ENCODE measurements at places on chromosomes 4 and X.
A peak's percentile ranks its signal among the peaks of the same experiment; 100 is the strongest.

DNA sequence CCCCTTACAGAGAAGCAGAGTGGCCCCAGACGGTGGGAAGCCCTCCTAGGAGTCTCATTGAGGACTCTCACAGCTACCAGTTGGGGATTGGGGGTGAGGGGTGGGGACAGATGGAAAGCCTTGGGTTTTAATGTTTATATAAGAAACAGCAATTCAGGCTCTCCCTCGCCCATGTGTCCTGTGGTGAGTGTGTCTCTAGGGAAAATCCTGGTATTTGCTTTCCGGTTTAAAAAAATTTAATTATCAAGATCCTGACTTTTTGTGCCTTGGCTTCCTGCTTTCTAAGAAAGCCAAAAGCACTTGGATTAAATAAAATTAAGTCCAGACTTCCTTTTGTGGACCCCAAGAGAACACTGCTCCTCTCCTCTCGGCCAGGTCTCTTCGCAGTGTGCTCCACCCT, 93.8 kb downstream of the SOWAHB start:
- DNase-seq: no peak

- no peak for DNase-seq
Measured at GRCh38 chr4:182562350-182562749, 319.1 kb downstream of the TENM3 start.

DNA sequence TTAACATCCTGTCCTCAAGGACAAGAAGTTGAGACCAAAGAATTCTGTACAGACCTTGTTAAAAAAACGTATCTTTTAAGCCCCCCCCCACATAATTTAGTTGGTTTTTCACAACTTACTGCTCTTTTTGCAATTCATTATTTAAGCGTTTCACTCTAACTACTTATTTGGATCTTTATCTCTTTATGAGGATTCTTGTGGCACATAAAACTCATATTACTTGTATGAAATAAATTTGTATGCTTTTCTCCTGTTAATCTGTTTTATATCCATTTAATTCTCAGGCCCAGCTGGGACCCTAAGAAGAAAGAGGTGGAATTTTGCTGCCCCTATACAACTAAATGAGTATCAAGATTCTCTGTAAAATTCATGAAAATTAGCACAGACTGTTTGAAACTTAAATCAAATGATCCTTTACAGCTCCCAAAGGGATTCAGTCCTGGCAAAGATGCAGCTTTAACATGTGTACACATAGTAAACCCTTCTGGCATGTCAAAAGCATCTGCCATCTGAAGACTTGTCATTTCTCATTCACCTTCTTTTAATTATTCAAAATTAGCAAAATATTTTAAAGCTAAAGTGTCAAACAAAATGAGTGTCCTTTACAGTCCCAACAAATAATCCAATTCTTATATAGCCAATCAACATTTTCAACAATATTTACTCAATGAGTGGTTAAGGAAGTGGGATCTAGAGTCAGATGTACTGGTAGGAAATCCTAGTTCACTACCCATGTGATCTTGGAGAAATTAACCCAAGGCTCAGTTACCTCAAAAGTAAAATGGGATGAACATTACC, 17.7 kb downstream of the ARAP2 start:
- no peak for DNase-seq

- DNase-seq: no peak
Measured at GRCh38 chr4:104352211-104352610, 142.5 kb downstream of the CXXC4 start.

DNA sequence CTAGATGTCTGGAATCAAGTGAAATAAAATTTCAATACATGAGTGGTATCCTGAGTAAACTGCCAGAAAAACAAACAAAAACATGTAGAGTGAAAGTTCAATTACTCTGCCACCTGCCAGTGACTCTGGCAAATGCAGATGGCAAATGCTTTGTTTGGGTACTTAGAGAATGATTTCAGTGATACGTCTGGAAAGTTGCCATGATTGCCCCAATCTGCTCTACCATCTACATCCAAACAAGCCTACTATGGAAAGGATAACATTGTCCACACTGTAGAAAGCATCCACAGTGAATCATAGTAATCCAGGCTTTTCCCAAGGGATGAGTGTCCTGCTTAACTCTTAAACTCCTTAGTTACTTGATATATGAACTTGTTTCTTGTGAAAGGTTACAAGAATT, 3.4 kb downstream of the SPATA4 start:
- DNase-seq: no peak

DNA sequence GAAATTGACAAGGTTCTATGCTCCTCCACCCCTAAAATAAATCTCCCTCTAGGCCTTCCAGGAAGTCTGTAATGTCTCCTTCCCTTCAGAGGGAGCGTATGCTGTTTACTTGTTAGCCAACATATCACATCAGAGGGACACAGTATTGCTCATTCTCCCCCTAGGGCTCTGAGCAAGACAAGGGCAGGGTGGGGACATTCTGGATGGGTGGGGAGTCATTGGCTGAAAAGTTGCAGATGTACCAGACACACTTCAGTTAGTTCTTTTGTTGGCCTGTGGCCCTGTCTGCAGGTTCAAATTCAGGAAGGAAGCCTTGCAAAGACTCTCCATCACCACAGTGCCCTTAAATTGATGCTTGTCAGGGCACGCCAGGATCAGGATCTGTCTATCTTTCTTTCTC, 106.3 kb upstream of the TEX13D start:
- DNase-seq: no peak

GRCh38 chr4:1763550-1764080, 29.5 kb upstream of the FGFR3 start:
- DNase-seq: no peak

DNA sequence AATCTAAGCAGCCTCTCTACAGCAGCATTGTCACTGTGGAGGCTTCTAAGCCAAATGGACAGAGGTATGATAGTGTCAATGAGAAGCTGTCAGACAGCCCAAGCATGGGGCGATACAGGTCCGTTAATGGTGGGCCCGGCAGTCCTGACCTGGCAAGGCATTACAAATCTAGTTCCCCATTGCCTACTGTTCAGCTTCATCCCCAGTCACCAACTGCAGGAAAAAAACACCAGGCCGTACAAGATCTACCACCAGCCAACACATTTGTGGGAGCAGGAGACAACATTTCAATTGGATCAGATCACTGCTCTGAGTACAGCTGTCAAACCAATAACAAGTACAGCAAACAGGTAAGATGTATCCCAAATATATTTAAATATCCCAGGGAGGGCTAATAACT, 4.1 kb downstream of the PCDH7 start:
- no peak for DNase-seq

GRCh38 chr4:41632481-41633073, 94.6 kb downstream of the LIMCH1 start:
- no peak for DNase-seq

DNA sequence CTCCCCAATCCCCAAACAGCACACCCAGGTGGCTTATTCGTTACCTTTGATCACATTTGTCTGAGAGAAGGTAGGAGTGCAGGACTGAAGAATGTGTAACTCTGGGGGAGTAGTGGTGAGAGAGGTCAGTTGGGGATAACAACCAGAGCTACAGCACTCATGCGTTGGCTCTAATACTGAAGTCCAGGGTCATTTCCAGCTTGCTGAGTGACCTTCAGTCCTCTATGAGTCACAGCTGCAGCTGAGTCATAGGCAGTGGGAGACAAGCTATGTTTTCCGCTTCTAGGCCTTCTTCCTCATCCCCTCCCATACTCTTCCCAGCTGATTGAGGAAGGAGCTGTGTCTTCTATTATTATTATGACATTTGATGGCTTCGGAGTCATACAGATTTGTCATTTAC, 31.6 kb upstream of the CT47C1 start:
- DNase-seq: no peak

- DNase-seq: no peak
Measured at GRCh38 chrX:149939655-149939904, 1.3 kb upstream of the EOLA2 start.

DNA sequence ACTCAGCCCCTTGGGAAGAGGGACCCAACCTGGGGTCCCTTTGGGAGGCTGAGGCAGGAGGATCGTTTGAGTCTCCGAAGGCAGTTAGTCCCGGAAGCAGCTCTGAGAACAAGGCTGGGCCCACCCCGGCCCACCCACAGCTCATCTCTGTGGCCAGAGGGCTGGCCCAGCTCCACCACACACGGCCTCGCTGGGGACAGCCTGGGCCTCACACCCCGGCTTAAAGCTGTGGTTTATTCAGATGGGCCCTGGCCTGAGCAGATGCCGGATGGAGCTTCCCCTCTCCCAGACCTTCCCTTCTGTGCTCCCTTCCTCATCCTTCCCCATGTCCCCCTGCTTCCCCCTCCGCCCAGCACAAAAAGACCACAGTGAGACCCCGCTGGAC, 54.4 kb downstream of the FAM53A start:
- DNase-seq: no peak

DNA sequence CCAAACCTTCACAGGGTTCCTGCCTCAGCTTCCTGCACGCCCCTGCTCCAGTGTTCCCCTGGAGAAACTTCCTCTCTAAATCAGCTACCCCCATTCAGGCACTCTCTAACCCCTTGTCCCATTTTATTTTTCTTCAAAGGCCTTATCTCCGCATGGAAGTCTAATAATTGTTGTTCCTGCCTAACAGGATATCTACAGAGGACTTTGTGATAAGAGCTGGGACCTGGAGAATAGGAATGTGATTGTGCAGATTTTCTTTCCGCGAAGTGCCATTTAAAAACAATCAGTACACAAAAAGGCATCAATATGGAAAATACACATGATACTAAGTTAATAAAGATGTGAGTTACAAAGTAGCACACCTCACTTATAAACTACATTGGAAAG, 32.6 kb downstream of the LDB2 start:
- DNase-seq: no peak

- DNase-seq: peak; percentile 4
Measured at GRCh38 chrX:64894454-64895038, 81.7 kb downstream of the ZC4H2 start.

- peak; percentile 13 for DNase-seq
Measured at GRCh38 chrX:76279007-76279406, 106.1 kb downstream of the PBDC1 start.

- no peak for DNase-seq
Measured at GRCh38 chr4:59565836-59566235, 1634.3 kb upstream of the ADGRL3 start.

DNA sequence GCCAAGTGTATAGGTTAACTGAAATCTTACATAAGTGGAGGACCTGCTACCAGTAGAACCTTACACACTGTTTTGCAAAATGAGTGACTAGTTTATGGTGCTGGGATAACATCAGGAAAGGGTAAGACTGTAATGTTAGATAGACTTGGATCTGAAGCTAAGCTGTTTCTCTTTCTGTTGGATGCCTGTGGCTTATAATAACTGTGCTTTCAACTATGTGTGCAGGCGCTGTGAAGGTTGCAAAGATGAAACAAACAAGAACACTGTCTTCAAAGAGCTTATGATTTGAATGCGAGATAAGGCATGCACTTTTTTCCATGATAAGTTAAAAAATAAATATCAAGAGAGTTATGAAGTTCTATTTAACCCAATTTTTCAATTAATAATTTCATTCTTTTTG, 34.5 kb upstream of the LCORL start:
- no peak for DNase-seq

DNA sequence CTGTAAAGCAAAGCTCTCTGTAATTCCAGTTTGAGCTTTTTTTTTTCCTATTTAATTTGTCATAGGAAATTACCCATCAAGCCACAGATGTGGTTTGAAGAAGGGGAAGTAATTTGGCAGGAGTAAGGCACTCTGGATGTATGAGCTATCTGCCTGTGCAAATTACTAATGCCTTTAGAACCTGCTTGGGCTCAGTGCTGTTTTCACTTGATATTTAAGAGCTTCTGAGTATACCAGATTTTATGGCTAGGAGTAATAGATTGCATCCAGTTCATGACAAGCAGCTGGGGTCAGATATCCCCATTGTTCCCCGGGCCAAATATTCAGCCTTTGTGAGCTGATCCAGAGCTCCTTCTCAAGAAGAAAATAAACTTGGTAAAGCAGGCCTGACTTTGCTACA, 89.1 kb downstream of the DCAF8L2 start:
- DNase-seq: no peak

GRCh38 chr4:151951671-151952050, 190.9 kb upstream of the GATB start:
- no peak for DNase-seq

GRCh38 chrX:103573202-103573601, 12.1 kb upstream of the TCEAL4 start:
- DNase-seq: no peak

GRCh38 chr4:40316333-40316781, 18.8 kb upstream of the CHRNA9 start:
- no peak for DNase-seq

DNA sequence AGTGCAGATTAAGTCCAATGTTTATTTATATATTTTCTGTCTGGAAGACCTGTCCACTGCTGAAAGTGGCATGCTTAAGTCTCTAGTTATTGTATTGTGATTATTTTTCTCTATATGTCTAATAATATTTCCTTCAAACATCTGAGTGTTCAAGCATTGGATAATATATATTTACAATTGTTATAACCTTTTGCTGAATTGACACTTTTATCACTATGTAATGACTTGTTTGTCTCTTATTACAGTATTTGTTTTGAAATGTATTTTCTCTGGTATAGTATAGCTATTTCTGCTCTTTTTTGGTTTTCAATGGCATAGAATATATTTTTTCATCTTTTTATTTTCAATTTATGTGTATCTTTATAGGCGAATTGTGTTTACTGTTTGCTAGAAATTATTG, 59.7 kb downstream of the EDA2R start:
- no peak for DNase-seq

DNA sequence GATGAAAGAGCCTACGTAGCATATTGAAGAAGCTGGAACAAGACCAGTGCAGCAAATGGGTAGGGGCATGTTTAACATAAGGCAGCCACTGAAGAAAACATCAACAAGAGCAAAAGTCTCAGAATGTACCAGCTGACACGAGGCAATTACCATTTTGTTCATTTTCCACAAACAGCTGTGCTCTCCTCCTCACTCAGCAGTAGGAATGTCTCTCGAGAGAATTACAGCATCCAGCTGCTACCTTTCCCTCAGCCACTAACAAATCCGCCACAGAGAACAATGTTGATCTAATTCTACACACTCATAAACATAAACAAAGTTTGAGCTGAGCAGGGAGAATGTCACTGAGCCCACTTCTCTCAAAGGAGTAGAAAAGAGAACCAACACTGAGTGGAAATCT, 68.0 kb downstream of the OPHN1 start:
- DNase-seq: no peak

DNA sequence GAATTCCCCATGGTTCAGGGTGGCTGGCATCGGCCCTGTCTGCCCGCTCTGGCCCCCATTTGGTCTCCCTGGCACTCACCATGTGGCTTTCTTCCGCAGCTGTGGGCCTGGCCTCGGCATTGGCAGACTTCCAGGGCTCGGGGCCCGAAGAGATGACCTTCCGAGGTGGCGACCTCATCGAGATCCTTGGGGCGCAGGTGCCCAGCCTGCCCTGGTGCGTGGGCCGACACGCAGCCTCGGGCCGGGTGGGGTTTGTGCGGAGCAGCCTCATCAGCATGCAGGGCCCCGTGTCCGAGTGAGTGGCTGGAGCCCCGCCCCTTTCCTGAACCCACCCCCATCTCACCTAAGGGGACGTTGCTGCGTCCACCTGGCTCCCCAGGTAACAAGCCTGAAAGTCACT, 20.1 kb downstream of the SH3TC1 start:
- no peak for DNase-seq

GRCh38 chr4:116303736-116304188, 781.6 kb downstream of the TRAM1L1 start:
- no peak for DNase-seq

All from effector CD8-positive, alpha-beta T cell (primary cell).